ENCODE measurements at places on chromosomes 4 and X.

DNA sequence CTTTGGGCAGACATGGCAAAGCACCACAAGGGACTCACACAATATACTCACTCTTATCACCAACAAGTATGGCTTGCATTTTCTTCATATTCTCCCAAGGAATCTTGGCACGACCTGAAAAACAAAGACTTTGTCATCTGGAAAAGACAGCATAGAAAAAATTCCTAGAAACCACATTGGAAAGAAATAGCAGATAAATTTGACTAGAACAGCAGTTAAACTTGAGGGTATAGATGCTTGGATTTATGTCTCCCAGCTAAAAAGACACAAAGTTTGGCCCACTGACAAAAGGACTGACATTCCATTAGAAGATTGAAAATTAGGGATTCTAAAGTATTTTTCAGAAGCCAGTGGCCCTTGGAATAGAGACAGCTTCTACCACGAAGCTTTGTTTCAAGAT lies 6.9 kb upstream of the VEGFC start:
- DNase-seq = no peak

GRCh38 chr4:58636381-58636780 lies 1526.2 kb upstream of the IGFBP7 start:
- no peak for DNase-seq

DNA sequence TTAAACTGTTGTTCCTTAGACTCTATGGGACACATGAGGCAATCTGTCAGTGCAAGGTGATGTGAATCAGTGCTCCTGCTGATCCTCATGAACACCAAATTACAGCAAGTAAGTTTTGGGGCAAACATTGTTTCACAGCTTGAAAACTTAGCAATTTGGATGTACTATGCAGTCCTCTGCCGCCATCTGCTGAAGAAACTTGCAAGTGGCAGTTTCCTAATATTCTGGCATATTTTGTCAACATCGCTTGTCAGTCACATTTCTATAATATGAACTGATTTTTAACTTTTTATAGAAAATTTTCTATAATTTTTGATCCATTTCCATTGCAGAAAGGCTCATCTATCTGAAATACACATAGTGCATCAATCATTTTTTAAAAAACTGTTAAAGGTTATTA lies 56.3 kb downstream of the ZAR1 start:
- DNase-seq = peak; percentile 31

- DNase-seq = no peak
These were observed 28.2 kb downstream of the DCAF12L2 start for GRCh38 chrX:126137899-126138298.

- no peak for DNase-seq
These were observed 50.1 kb downstream of the IRF2 start for GRCh38 chr4:184424279-184424678.

- peak; percentile 48 for DNase-seq
These were observed 431.8 kb downstream of the KCTD8 start for GRCh38 chr4:44016570-44017421.

- DNase-seq = no peak
These were observed 402.4 kb upstream of the NDST4 start for GRCh38 chr4:115515772-115516171.

DNA sequence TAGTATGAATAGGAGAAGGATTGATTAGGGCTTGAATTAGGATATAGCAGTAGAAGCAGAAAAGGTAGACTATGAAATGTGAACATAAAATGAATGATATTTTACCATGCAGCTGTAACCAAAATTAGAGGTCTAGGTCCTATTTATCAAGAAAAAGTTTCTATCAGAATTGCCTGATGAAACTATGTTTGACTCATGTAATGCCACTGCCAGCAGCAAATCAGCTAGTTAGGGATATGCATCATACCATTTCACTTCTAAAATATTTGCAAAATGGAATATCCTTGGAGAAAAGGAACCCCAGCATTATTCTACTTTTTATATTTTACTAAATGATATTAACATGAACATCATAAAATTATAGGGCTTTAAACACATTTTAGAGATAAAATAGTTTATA lies 188.4 kb downstream of the WDFY3 start:
- no peak for DNase-seq

DNA sequence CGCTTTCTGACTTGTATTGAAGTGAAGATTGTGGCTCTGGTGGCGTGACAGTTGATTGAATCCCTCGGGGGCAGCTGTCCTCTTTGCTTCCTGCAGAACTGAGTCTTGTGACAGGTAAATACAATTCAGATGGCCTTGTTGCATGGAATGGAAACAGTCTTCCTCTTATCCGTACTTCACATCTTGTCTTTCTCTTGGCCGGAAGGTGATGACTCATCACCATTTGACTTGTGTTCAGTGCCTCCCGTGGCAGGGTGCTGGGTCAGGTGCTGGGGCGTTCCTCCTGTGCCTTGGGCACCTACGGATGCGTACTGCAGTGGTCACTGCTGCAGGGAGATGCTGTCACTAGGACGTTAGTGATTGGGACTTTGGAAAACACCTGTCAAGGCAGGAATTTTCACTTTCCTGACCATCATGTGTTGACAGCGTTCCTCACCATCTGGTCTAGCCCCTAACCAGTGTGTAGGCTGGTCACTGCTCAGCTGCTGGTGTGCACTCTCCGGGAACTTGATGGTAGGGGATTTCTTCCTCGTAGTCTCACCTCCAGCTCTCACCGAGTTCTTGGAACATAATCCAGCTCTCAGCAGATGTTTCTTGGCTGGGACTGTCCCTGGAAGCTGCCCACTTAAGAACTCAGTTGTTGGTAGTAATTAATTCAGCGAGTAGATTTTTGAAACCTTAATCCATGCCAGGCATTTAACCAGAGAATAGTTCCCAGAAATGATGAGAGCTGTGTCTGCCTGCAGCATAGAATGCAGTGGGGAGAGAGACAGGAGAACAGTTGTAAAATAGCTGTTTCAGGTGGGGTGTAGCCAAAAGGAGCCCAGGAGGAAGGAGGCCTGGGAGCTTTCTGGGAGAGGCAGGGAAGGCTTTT lies 7.2 kb downstream of the TBC1D14 start:
- no peak for DNase-seq

DNA sequence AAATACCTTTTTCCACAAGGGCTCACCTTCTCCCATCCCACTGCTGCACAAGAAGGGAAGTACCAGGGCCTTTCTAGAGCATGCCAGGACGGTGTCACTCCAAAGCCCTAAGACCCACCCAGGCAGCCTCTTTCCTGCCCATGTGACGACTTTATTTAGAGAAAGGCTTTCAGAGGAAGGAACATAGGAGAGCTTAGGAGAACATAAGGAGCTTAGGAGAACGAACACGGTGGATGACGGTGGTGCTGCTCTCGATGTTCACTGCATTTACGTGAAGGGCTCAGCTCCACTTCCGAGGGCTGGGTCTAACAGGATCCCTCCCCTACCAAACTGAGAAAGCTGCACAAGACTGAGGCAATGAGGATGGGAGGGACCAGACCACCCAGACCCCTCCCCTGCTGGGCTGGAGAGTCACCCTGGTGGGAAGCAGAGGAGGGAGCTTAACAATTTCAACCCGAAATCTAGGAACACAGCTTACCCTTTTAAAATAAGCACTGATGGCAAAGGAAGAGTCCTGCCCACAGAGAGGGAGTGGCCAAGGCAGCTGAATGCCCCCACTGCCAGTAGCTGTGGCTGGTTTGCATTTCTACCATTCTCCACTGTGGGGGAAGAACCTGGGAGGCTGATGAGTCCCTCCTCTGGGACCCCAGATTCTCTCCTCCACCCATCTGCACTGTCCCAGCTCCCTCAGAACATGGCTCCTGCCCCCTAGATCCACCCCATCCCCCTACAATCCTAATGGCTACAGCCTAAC lies 29.8 kb downstream of the ZFYVE28 start:
- DNase-seq = no peak

- DNase-seq = no peak
These were observed 283.2 kb downstream of the ARHGAP10 start for GRCh38 chr4:148015058-148015457.

DNA sequence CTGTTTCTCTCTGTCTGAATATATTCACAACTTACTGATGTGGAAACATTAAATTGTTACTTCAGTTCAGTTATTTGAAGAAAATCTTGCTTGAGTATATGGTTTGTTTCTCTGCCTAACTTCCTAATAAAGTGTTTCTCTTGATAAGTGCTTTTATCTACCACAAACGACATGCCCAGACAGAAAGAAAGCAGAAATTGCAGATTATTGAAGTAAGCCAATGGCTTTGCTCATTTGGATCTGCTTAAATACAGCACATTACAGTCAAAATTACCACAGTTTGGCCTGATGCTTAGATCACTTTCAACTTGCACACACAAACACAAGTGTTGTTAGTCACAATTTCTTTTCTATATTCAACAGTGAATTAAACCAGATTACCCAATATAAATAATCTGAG lies 68.0 kb downstream of the ATOH1 start:
- no peak for DNase-seq

DNA sequence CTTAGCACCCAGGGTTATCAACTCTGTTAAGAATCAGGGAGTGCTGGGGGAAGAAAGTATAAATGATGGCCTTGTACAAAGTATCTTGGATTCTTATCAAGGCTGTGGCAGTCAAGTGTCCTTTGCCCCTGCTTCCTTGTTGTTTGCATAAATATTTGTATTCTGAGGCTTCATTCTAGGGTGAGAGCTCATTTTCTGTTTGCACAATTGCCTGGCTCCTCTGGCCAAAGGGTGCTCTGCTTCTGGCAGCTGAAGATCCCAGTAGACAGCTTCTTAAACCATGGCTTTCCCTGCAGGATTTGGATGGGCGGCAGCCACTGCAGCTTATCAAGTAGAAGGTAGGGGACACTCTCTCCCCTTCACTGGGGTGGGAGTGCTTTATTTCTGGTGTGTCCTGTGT lies at the start of gene GBA3:
Gene GBA3, plus strand, starts transcription at position 202 of the 400 bp plus-strand sequence.
- DNase-seq = no peak

GRCh38 chrX:141467442-141467841 lies 117.1 kb downstream of the SPANXA1 start:
- no peak for DNase-seq

- no peak for DNase-seq
These were observed 587 bp downstream of the TIMM8A start for GRCh38 chrX:101347859-101348451.

DNA sequence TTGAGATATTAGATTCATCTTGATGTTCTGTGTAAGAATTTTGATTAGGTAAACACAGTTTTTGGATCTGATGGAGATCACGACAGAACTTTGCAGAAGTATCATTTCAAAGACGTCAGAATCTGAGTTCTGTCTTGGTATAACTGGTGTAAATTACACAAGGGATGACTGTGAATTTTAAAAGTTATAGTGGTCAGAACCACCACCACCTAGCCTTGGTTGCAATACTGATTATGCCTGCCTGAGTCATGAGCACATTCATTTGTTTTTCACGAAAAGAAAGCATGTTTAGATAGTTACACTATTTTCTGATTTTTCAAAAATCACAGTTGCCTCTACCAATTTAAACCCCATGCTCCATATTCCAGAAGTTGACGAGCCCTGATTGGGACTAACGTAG lies 54.8 kb downstream of the ZFX start:
- DNase-seq = no peak

DNA sequence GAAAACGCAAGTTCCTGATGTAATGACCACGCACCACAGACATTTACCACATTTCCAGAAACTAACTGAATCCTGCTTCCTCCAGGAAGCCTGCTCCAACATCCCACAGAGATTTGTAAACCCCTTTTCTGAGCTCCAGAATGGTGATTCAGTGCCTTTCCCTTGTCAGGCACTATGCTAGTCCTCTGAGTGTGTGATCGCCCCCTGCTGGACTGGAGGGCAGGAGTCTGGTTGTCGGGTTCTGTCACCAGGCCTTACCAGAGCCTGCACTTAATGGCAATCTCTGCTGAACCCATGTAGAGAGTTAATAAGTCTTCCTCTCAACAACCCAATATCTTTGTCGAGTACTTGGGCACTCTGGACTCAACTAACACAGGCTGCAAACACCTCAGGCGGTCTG lies 14.5 kb upstream of the KDM5C start:
- peak; percentile 24 for DNase-seq

DNA sequence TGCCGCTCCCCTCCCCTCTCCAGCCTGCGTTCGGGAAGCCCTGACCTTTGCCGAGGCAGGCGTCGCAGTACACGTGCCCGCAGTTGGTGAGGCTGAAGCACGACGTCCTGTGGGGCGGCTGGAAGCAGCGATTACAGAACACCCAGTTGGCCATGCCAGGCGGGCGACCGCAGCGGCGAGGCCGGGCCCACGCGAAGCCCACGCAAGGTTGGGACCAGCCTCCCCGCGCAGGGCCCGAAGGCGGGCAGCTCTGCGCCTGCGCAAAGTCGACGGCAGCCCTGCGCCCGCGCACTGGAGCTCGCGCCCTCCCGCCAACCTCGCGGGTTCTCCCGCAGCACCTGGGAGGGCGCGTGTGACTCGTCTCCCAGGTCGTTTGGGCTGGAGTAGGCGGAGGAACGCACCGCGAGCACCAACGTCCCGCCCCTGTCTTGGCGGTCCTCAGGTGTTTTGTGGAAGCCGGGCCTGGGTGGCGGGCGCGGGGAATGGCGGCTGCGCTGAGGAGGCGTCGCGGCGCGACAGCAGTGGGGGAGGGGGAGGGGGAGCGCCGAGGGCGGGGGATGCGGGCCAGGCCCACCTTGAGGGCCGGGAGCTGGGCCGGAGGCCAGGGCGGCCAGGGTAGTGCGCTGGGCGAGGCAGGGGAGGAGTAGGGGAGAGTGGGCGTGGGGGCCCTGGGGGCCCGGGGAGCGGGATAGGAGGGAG lies at the start of gene RNF212:
Gene RNF212, minus strand, starts transcription at position 254 of the 699 bp plus-strand sequence. Its CDS starts 100 bp downstream, at position 154.
- no peak for DNase-seq

GRCh38 chr4:159142681-159143384 lies 40.0 kb downstream of the RAPGEF2 start:
- no peak for DNase-seq

GRCh38 chr4:6944301-6945051 lies 34.9 kb downstream of the TBC1D14 start:
- no peak for DNase-seq

GRCh38 chr4:103753868-103754653 lies 34.3 kb upstream of the TACR3 start:
- DNase-seq = no peak

- DNase-seq = no peak
These were observed 43.7 kb downstream of the USP9X start for GRCh38 chrX:41128955-41129354.

DNA sequence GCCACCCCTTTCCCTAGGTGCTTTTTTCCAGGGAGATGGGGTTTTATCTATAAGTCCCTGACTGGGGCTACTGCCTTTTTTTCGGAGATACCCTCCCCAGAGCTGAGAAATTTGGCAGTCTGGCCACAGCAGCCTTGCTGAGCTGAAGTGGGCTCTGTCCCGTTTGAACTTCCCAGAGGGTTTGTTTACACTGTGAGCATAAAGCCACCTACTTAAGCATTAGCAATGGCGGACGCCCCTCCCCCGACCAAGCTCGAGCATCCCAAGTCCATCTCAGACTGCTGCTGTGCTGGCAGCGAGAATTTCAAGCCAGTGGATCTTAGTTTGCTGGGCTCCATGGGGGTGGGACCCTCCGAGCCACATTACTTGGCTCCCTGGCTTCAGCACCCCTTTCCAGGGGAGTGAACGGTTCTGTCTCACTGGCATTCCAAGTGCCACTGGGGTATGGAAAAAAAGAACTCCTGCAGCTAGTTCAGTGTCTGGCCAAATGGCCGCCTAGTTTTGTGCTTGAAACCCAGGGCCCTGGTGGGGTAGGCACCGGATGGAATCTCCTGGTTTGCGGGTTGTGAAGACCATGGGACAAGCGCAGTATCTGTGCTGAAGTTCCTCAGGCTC lies 456.4 kb upstream of the HTR2C start:
- no peak for DNase-seq

GRCh38 chr4:157242871-157243270 lies 22.3 kb downstream of the GRIA2 start:
- no peak for DNase-seq
